CD4-positive, alpha-beta T cell treated with Interleukin-6 for 4 hours (primary cell): ENCODE measurements at places on chromosomes 12 and 14.

DNA sequence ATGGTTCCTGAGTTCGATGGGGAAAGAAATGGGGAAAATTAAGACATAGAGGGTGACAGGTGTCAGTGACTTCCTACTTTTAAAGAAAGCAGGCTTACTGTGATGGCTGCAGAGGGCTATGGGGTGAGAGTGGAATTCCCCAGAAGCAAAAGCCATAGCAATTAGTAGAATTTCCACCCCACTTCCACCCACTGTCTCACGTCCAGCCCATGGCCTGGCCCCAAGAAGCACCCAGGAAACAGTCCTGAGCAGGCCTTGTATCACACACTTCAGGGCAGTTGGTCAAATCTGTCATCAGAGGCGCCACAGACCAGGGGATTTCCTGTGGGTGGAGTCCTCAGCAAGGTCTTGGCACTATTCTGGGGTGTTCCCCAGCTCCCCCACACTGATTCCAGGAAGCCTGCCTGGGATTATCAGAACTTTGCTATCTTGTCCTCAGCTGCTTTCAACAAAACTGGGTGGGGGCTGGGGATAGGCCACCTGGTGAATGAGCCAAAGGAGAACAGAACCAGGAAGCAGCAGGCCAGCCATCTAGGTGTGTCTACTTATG, 120.1 kb upstream of the CCND2 start:
- peak; percentile 19 for DNase-seq

DNA sequence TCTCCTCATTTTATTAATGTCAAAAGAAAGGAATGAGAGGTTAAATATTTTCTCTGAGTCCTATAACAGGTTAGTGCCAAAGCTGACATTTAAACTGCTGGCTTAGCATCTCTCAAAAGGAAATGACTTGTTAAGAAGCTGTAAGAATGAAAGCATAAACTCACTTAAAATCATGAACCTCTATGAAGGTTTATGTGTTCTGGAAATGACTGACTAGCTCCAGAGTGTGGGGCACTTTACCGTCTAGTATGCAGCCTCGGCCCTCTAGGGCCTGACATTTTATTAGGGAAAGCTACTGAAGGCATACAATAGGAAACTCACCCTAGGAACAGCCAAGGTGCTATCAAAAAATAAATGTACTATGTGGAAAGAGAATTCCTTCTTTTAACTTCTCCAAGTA, 35.1 kb downstream of the SPX start:
- DNase-seq: no peak

DNA sequence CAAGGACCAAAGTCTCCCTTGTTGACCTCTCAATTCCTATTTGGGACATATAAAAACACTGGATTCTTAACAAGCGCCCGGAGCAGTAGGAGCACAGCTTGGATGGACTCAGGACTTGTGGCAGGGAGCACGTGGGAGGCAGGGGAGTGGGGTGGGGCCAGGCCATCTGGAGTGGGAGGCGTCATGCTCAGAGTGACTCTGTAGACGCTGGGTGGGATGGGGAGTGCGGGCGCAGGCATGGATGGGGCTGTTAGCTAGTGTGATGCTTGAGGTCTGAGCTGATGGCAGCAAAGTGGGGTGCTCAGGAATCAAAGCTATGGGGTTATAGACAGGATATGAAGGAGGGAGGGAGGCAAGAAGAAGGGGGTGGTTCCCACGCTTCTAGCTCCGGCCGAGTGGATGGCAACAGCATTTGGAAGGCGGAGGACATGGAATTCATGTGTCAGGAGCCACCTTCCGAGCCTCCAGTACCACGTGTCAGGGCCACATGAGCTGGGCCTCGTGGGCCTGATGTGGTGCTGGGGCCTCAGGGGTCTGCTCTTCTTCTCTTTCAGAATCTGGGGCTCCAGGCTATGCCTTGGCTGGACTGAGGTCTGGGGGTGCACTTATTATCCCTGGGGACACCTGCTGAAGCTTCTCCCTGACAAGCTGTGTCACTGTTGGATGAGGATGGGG, 26.2 kb downstream of the MEG3 start:
- DNase-seq: no peak

- peak; percentile 73 for DNase-seq
These were observed 10.0 kb upstream of the DDX47 start for GRCh38 chr12:12803186-12803585.

GRCh38 chr14:21915826-21916225, 242.2 kb upstream of the OR4E1 start:
- peak; percentile 31 for DNase-seq

DNA sequence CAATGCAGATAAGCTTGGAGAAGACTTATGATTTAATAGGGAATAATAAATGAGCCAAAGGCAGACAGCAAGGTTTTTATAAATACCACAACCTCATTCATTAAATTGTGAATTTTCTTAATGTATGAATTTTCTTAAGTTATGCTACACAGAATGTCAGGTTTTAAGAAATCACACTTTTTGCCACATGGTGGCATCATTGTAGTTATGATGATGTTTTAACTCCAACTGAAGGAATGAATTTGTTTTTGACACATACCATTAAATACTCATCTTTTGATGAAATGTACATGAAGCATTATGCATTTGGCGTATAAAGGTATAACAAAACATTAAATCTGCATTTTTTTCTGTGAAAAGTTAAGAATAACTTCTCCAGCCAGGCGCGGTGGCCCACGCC, 524.1 kb upstream of the FBXO33 start:
- no peak for DNase-seq

DNA sequence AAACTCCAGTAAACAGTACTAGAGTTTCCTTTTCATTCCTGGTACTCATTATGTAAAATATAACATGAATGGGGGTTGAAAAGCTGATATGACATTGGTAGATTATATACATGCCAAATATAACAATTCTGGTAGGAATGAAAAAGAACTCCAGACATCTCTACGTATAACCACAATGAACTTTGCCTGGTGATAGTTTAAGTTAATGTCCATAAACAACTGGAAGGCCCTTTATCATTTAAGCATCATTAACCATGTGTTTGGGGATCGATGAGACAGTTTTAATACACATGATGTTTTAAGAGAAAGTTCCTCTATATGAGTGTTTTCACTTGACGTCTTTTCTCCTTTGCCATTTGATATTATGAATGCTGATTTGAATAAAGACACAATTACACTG, 5.8 kb downstream of the PTGER2 start:
- no peak for DNase-seq

DNA sequence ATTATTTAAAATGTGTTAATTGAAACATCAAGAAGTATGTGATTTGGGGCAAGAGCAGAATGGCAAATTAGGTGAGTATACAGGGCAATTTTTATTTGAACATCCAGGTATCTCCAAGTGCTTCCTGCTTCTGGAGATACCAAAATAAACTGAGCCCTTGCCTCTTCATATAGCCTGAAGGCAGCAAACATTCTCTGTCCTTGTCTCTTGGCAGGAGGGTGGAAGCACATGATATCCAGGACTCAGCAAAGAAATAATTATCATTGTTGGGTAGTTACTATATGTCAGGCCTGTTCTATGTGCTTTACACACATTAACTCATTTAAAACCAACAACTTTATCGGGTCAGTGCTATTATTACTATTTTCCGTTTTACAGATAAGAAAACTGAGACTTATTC, 12.5 kb downstream of the LIN7A start:
- DNase-seq: no peak

GRCh38 chr12:52739963-52740362, 36.6 kb upstream of the KRT77 start:
- DNase-seq: no peak

- no peak for DNase-seq
These were observed 3.9 kb downstream of the FLRT2 start for GRCh38 chr14:85533861-85534291.

GRCh38 chr14:21199611-21200560, 44.0 kb upstream of the OR5AU1 start:
- no peak for DNase-seq

DNA sequence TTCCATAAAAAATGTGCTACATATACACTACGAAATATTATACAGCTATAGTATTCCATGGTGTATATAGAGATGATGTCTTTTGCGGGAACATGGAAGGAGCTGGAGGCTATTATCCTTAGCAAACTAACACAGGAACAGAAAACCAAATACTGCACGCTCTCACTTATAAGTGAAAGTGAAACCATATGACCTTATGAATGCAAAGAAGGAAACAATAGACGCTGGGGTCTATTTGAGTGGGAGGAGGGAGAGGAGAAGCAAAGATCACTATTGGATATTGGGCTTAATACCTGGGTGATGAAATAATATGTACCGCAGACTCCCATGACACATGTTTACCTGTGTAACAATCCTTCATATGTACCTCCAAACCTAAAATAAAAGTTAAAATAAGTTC, 142.8 kb downstream of the LRFN5 start:
- DNase-seq: no peak

- no peak for DNase-seq
These were observed 23.3 kb downstream of the LMNTD1 start for GRCh38 chr12:25529738-25530137.

- no peak for DNase-seq
These were observed 91.0 kb downstream of the LRRC74A start for GRCh38 chr14:76917158-76917596.

- no peak for DNase-seq
These were observed 197.1 kb downstream of the RGS6 start for GRCh38 chr14:72129291-72129690.

DNA sequence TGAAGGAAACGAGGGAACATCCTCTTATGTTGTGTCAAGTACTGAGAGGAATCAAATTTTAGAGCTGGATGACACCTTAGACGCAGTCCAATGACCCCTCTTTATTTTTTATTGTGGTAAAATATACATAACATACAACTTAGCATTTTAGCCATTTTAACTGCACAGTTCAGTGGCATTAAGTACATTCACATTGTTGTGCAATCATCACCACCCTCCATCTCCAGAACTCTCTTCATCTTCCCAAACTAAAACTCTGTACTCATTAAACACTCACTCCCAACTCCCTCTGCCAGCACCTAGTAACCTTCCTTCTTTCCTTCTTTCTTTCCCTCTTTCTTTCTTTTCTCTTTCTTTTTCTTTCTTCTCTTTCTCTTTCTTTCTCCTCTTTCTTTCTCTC, 97.2 kb upstream of the SLC24A4 start:
- no peak for DNase-seq

DNA sequence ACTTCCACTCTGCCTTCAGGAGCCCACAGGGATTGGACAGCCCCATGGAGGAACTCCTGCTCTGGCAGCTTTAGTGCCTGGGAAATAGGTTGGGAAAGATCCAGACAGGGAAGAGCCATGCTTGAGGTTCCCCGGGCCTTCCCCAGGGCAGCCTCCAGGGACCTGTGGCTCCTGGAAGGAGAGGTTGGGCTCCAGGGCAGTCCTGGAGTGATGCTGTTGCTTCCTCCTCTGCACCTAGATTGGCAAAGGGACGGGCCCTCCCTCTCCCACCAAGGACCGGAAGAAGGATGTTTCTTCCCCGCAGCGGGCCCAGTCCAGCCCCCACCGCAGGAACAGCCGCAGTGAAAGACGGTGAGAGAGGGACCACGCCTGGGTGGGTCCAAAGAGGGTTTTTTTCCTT, 16.5 kb downstream of the VASH1 start:
- DNase-seq: no peak

- no peak for DNase-seq
These were observed 70.5 kb downstream of the LIN52 start for GRCh38 chr14:74155287-74155686.

DNA sequence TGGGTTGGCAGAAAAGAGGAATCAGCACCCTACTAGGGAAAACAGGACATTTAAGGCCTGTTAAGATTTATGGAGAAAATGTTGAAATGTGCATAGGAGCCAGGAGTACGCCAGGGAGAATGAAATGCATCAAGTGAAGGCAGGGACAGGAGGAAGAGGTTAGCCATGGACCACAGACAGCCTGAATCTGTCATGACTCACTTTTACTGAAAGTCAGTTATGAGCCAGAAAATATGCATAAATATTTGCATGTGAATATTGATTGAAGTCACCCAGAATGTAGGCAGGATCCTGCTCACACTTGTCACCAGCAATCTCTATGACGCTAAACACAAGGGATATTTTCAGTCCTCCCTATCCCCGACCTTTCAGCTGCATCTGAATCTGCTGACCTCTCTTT, 25.1 kb upstream of the CDK17 start:
- DNase-seq: peak; percentile 7

DNA sequence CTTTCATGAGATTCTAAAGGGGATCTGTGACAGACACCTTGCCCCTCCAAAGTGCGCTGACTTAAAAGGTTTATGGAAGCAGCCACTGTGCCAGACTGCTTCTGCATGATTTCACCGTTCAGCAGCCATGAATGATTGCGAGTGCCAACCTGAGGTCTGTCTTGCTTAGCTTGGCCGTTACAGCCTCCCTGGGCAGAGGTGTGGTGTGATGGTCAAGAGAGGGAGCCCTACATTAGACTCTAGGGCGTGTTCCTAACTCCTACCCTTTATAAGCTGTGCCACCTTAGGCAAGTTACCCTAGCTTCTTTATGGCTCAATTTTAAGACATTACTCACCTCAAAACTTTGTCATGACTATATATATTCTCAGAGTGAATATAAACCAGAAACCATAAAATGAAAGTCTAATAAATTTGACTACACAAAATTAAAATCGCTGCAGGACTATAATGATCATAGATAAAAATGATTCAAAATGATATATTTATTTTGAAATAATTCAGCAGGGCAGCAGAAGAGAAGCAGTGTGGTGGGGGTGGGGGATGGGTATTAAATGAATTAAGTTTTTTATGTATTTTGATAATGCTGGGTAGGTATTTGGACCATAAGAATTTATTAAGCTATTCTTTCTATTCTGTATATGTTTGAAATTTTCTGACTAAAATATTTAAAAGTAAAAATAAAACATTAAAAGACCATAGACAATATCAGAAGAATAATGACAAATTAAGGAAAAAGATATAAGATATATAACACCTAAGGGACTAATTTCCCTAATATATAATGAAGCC, 47.7 kb upstream of the MBIP start:
- DNase-seq: no peak

DNA sequence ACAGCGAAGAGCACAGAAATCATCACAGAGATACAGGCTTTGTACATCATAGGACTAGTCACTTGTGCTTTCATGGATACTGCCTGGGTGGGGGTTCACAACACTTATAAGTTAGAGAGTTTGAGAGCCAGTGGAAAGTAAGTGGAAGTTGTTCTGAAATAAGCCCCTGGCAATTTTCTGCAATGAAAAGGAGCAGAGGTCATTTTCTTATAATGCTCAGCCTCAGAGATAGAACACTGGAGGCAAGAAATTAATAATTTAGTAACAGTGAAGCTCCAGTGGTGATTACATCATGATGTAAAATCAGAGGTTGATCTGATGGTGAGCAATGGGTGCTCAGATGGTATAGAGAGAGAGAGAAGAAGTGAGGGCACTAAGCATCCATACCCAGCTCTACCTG, 5.8 kb downstream of the KRT6A start:
- no peak for DNase-seq

- no peak for DNase-seq
These were observed 131.2 kb downstream of the SCARB1 start for GRCh38 chr12:124732275-124733075.

DNA sequence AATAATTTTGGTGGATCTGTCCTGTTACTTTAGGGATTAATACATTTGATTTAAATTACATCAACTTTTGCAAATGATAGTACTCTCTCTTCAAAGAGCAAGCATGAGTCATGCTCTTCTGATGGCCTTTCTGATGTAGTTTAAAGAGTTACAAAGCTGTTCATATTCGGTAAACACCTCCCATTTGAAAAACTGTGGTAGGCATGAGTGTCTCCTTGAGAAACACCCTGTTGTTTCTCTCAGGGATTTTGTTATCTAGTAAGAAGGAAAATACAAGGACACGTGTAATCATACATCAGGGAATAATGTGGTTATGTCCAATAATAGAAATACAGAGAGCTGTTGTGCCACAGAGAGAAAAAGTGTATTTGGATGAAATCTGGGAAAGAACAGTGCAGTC, 53.3 kb upstream of the E2F7 start:
- no peak for DNase-seq

GRCh38 chr14:71049435-71050133, 142.3 kb downstream of the PCNX1 start:
- no peak for DNase-seq
